Central memory CD8-positive, alpha-beta T cell (primary cell): ENCODE measurements at places on chromosomes 6 and 20.

DNA sequence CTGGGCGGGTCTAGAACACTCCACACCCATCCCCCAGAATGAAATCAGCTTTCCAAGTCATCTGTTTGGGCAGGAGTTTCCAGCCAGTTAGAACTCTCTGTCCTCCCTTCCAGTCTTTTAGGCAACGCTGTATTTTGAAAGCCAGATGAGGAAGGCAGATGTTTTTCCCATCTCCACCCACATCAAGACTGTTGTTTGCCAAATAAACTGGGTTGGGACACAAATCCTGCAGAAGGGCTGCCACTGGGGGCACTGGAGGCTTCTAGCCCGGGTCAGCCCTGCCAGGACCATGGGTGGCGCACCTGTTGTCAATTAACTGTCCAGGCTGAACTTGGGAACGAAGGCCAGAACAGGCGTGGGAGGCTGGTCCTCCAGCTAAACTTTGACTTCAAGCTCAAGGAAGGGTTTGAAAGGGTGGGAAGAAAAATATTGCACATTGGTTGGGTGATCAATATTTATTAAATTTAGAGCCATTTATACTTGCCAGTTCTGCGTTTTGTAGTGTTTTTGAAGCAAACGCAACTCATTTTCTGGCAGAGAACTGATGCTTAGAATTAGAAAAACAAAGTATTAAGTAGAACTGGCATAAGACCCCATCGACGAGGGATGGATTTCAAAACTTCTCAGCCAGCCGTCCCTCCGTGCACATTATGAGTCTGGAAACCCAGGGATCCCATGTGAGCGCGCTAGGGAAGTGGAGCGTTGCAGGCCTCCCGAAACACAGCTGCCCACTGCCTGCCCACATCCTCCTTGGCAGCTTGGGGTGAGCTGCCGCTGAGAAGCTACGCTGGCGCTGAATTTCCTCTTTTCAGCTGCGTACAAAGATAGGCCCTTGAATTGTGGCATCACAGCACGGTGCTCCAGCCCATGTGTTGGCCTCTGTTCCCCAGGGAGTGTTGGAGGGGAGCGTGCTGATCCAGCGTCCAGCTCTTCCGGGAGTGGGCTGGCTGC, 297.4 kb downstream of the QKI start:
- DNase-seq: no peak

GRCh38 chr20:17500826-17501225, 30.4 kb downstream of the BFSP1 start:
- no peak for DNase-seq

DNA sequence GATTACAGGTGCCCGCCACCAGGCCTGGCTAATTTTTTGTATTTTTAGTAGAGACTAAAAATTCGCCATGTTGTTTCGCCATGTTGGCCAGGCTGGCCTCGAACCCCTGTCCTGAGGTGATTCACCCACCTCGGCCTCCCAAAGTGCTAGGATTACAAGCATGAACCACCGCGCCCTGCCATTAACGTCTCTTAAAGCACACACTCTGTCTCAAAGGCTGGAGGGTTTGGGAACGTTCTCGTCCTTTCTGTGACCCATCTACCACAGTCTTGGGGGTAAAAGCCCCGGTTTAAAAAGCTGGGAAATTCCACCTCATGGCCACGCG, 57.8 kb upstream of the ARID1B start:
- DNase-seq: no peak

DNA sequence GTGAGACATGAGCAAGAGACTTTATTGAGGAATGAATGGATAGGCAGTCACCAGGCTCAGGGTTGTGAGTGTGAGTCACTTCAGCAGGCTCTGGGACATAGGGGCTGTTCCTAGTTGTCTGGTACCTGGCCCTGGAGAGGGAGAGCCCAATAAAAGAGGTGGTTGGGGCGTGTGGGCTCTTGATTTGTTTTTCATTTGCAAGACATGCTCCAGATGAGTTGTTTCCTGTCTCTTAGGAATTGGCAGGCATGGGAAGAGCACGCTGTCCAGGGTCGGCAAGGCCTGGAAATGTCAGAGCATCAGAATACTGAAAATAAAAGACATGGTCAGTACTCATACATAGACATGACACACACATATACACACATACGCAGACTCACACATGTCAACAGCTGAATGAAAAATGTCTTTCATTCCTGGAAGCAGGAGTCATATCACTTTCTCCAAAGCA, 166.3 kb upstream of the SULF2 start:
- DNase-seq: no peak

DNA sequence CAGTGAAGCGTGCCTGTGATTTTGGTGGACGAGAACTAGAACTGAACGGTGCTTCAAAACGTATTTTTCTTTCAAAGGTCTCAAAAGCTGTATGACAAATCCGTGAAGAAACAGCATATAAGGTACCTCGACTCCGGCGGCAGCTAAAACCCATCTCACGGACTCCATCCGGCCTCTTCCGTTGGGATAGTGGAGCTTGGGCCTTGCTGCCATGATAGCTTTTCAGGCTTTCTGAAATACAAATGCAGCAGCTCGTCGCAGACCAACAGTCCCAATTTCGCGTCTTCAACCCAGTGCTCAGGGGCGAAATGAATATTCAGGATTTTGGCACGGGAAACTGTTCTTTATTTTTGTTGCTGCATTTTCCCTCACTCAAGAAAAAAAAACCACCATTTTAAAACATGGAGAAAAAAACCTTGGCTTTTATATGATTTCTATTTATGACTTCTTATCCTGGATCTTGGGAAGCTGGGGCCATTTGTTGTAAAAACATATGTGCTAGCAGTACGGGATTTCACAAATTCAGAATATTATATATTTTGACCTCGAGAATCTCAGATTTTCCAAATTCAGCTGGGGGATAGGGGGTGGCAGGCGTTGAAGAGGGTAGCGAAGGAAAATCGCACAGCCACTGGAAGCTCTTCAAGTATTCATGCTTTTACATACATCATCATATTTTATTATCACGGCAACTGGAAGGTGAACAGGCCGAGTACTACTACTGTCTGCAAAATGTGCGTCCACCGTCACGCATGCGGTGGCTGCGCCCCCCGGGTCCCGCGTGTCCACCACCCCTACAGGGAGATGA, 849 bp downstream of the GSTA4 start:
- no peak for DNase-seq

GRCh38 chr20:31806564-31807355, 12.4 kb upstream of the MYLK2 start:
- DNase-seq: no peak

DNA sequence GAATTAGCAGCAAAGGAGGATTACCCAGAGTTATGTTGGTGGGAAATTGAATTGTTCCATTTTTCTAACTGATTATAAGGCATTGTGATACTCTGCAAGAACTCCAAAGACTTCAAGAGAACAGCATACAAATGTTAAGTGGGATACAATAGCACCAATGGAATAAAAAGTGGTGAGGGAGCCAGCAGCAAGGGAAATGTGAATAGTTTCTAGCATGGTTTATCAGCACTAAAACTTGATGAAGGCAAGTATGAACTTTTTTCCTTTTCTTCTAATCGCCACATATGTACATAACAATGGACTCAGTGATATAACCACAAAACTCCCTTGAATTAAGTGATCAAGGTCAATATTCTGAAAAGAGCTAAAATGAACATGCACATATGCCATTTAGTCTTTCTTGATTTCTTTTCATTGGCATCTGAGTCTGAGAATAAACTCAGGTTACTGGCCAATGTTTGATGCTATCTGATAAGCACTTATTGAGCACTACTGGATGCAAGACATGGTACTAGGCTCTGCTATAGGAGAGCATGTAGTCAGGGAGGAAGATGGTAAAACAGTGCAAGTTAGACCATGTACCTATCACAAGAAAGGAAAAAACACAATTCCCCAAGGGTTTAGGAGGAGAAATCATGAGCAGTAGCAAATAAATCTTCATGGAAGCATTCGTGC, 36.6 kb upstream of the NOX3 start:
- DNase-seq: no peak

DNA sequence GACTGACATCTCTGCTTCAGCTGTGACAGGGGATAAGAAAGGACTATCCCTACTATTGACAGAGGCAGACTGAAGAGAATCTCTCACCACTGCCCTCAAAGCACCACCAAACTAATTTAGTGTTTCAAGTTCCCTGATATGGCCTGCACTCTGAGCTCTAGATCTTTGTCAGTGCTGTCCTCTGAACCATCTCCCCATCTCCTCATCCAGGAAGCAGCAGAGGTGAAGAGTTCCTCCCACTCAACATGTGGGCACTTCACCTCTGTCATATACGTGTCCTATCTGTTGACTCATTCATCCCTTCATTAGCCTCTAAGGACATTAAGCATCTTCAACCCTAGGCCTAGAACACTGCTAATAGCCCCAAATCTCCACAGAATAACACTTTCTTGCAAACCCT, 14.1 kb downstream of the FAM210B start:
- no peak for DNase-seq

- DNase-seq: no peak
Observed at GRCh38 chr20:53040693-53041589, 68.8 kb downstream of the TSHZ2 start.

DNA sequence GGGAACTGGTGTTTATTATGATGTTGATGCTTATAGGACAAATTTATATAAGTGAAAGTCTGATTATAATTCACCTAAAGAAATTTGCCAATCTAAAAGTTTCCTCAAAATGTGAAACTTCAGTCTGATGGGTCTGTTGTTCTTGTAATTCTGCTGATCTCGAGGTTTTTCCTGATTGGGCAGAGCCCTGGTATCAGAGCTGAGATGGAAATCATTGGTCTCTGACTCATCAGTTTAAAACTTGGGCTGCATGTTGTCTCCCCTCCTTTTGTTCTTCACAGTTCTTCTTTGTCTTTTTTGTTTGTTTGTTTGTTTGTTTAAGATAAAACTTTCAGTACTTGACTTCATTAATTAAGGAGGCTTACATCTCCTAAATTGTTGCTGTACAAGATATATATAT, 5.9 kb downstream of the SMAP1 start:
- DNase-seq: no peak

GRCh38 chr6:21664314-21665109, 71.0 kb downstream of the SOX4 start:
- DNase-seq: no peak

- DNase-seq: no peak
Observed at GRCh38 chr20:7829031-7829430, 111.2 kb downstream of the HAO1 start.

GRCh38 chr20:2390951-2391675, 10.4 kb downstream of the TGM6 start:
- DNase-seq: no peak

DNA sequence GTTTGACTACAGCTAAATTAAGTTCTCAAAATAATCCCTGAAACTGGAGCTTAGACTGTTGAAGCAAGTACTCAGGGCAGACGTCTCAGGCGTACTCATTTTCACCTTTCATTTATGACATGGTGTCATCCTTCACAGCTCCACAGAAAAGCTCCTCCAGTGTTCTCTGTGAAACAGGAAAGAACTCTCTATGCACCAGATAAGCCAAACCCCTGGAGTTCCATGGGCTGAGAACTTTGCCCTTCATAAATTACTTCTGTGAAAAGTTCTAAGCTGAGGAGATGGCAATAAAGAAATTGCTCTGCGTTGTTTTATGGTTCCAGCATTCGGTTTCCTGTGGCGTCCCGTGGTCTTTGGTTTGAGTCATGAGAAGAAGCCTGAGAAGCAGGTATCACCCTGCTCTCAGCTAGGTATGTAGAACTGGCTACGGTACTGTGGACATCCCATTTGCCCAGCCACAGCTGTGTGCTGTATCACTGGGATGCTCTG, 20.2 kb upstream of the RREB1 start:
- no peak for DNase-seq

GRCh38 chr6:110613356-110613755, 136.9 kb upstream of the SLC22A16 start:
- no peak for DNase-seq

DNA sequence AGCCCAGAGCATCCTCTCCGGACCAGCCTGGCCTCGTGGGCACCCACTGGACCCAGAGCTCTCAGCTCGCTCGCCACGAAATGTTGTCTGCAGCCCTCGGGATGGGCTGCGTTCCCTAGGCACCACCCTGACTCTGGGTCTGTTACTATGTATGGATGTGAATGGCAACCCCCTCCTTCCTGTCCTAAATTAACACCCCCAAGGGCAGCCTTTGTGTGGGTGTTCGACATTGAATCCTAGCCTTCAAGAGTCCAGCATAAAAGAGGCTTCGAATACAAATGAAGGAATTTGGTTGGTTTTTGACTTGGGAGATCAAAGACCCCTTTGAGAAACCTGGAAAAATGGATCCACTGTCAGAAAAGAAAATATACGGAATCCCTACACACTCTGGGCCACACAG, 86.1 kb downstream of the BMP7 start:
- DNase-seq: no peak

DNA sequence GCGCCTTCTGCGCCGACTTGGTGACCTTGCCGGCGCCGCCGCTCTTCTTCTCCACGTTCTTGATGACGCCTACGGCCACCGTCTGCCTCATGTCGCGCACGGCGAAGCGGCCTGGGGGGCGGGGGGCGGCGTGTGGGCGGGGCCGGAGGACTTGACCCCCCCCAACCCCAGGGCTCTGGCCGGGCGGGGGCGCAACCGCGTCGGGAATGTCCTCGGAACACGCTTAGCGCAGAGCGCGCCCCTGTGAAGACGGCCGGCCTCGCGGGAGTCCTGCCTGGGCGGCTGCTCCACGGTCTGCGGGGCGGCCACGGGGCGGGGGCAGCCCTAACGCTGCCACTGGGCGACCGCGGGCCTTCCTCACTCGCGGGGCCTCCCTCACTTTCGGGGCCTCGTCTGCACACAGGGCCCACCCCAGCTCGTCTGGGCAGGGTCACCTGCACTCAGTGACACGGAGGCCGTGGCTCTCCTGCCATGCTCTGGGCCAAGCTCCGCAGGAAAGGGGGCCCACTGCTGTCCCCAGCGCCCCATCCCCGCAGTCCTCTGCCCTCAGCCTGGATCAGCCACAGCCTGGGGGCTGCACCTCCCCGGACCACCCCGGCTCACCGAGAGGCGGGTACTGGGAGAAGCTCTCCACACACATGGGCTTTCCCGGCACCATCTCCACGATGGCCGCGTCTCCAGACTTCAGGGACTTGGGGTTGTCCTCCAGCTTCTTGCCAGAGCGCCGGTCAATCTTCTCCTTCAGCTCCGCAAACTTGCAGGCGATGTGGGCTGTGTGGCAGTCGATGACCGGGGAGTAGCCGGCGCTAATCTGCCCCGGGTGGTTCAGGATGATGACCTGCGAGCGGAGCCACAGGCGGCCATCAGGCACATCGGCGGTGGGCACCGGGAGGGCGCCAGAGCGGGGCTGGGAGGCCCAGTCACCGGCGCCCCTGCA, 10.3 kb downstream of the EEF1A2 start:
- DNase-seq: no peak

GRCh38 chr20:2751878-2752566, 48.4 kb downstream of the CPXM1 start:
- peak; percentile 37 for DNase-seq

- no peak for DNase-seq
Observed at GRCh38 chr20:56730003-56730402, 100.9 kb downstream of the TFAP2C start.

GRCh38 chr6:121573481-121573880, 138.0 kb downstream of the GJA1 start:
- DNase-seq: no peak

GRCh38 chr6:156471000-156471399, 306.2 kb upstream of the ARID1B start:
- DNase-seq: no peak

GRCh38 chr6:157047951-157048350, 270.8 kb downstream of the ARID1B start:
- no peak for DNase-seq

GRCh38 chr6:101668496-101669030, 275.1 kb downstream of the GRIK2 start:
- DNase-seq: no peak

GRCh38 chr20:59948828-59949720, 8.9 kb downstream of the FAM217B start:
- peak; percentile 30 for DNase-seq

GRCh38 chr6:12483712-12484111, 193.6 kb downstream of the EDN1 start:
- DNase-seq: no peak
